DMS153 (cell line): ENCODE measurements at places on chromosomes 12 and 14.

DNA sequence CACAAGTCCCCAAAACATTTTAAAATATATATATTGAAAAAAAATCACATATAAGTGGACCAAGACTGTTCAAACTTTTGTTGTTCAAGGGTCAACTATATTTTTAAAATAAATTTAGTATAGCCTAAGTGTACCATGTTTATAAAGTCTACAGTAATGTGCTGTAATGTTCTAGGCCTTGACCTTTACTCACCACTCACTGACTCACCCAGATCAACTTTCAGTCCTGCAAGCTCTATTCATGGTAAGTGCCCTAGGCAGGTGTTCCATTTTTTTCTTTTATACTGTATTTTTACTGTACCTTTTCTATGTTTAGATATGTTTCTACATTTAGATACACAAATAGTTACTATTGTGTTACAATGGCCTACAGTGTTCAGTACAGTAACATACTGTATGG lies 23.4 kb upstream of the TMTC1 start:
- DNase-seq = no peak

DNA sequence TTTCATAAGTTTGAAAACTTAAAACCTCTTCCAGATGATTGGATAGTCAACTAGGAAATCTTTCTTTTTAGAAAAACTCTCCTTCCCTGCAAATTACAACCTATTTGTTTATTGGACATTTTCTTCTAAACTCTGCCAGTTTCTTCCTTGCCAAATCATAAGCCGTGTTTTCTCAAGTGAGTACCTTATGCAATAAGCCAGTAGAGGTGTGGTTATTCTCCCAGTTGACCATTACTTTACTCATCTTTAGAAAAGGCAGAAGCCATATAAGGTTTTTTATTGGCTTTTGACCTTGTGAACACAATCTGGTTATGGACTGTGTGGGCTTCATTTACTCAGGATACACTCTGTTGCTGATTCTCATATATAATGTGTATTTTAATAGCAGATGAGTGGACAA lies 14.6 kb downstream of the ACTR6 start:
- no peak for DNase-seq

DNA sequence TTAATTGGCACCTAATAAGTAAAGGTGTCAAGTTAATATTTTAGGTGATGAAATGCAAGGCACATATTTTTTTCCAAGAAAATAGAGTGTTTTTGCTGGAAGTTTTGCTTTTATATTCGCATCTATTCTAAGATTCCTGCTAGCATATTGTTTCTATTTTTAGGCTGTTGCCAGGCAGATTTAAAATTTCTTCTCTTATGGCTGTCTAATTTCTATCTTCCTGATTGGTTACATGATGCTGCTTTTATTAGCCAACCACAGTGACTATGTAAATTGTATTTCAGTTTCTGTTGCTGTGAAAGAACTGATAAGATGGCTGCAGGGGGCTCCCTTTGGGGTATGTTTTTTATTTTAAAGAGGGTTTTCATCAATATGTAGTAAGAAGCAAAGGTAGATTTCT lies 42.7 kb downstream of the ATF7IP start:
- DNase-seq = no peak

DNA sequence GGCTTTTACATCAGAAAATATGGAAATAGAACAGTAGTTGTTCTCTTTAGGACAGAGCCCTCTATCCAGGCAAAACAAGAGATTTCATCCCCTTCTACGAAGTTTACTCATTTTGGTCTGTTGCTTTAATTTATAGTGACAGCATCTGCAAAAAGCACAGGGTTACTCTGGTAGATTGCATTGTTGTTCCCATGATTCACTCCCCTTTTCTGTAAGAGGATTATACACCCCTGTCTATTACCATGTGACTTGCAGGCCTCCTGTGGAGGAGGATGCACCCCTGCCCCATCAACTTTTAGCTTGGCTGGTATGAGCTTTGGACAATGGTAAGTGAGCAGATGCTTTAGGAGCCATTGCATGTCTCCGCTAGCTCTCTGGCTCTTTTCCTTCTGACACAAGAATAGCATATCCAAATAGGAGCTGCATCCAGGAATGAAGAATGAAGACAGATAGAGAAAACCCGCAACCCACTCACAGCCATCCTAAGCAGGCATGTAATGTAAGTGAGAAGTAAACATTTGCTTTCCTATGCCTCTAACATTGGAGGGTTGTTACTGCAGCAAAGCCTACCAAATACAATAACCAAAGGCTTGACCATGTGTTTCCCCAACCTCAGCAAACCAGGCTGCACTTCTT lies 304.2 kb downstream of the AKAP6 start:
- no peak for DNase-seq

- no peak for DNase-seq
Observed at GRCh38 chr12:82027612-82028011, 268.5 kb upstream of the PPFIA2 start.

GRCh38 chr12:64065881-64066451 lies 156.1 kb downstream of the KICS2 start:
- DNase-seq = no peak

GRCh38 chr14:71418532-71419245 lies 511.4 kb downstream of the PCNX1 start:
- DNase-seq = no peak

DNA sequence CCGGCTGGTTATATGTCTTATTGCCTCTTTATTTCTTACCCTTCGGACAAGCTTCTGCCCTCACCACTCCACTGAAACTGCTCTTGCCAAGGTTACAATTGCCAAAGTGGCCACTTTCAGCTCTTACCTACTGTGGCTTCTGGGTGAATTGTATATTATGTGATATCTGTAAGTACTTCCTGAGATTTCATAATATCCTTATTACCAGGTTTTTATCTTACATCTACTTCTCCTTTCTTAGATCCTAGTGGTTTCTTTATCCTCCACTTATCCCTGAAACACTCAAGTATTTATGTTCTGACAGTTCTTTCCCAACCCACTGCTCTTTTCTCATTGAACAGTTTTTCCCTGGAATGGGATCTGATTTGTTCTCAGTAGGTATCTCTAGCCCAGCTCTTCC lies 10.5 kb downstream of the CELA1 start:
- no peak for DNase-seq

GRCh38 chr12:109951751-109952150 lies 44.4 kb downstream of the GIT2 start:
- DNase-seq = no peak

DNA sequence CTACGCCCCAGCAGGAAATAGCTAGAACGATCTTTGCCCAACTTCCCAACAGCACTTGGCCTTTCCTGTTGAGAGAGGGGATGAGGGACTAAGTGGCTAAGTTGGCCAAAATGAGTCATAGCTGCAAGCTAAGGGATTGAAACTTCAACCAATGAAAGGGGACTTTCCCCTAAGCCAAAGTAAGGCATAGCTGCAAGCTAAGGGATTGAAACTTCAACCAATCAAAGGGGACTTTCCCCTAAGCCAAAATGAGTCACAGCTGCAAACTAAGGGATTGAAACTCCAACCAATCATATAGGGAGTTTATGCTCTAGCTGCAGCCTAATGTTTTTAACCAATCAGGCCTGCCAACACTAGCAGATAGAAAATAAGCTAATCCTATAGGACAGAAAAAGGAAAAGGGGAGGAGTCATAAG lies 100.5 kb upstream of the SSTR1 start:
- DNase-seq = no peak
